ENCODE measurements at places on chromosomes 6 and 20.

- no peak for DNase-seq
Measured at GRCh38 chr20:53847139-53847836, 223.1 kb downstream of the BCAS1 start.

- no peak for DNase-seq
Measured at GRCh38 chr6:24227556-24227955, 101.5 kb downstream of the NRSN1 start.

GRCh38 chr6:6981681-6982322 lies 126.0 kb upstream of the RREB1 start:
- DNase-seq: no peak

DNA sequence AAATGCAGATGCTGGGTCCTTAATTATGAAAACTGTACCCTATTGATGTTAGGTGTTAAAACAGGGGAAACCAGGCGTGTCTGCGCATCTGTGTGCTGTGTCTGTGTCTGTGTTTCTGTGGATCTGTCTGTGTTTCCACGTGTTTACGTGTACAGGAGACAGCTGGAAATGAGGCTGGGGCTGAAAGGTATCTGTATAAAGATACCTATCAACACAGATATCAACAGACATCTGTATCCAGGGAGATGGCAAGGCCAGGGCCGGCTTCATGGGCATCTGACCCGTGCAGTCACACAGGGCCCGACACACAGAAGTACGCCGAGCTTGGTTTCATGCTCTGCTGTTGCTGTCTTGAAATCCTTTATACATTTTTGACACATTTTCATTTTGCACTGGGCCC lies 48.6 kb downstream of the BMP7 start:
- DNase-seq: no peak
